K562 (cell line): ENCODE measurements at places on chromosomes 7 and 10.
A peak's percentile ranks its signal among the peaks of the same experiment; 100 is the strongest.

DNA sequence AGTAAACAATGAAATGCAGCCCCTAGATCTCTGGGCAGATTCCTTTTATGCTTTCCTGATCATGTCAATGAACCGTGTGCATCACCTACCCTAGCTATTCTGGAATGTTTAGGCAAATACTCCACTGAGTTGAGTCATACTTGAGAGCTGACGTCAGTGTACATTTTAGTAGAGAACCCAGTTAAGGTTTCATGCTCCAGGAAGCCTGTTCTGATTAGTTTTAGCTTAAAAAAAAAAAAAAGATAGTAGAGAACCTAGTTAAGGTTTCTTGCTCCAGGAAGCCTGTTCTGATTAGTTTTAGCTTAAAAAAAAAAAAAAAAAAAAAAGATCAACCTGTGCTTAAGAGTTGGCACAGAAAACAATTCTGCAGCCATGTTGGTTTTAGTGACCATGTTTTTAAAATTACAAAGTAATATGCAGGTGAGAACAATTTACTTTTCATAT, 3.7 kb upstream of the MCU start:
- DNase-seq, result peak; percentile 53

DNA sequence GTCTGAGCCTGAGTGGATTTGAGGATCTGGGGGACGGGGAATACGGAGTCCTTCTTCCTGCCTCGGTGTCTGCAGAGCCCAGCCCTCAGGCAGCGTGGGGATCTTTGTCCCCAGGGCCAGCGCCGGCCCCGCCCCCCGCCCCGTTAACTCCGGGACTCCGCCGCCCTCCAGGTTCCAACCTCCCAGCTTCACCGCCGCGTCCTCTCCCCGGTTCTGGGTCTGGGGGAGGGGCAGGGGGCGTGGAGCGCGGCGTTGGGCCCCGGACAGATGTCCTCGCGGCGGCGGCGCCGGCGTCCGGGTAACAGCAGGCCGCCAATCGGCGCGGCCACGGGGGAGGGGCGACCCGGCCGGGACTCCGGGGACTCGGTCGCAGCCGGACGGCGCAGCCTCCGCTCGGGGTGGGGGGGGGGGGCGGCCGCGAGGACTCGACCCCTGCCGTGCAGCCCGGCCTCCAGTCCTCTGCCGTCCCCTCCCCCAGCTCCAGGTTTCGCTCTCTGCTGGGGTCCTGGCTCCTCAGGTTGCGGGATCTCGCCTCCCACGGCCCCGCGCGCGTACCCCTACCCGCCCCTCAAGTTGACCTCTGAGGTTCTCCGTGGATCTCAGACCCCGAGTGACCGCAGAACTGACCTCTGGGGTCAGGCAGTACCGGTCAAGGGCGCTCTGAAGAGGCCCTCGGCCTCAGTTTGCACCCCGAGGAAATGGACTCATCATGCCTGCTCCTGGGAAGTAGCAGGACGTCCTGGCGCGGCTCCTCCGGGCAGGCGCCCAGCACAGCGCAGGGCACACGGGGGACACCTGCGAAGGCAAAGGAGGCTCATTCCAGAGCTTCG, 2.3 kb upstream of the ELFN1 start:
- no peak for DNase-seq

- DNase-seq, result peak; percentile 41
Measured at GRCh38 chr7:139181404-139181803, 49.6 kb upstream of the UBN2 start.

- no peak for DNase-seq
Measured at GRCh38 chr7:18140943-18141342, 113.3 kb upstream of the PRPS1L1 start.

DNA sequence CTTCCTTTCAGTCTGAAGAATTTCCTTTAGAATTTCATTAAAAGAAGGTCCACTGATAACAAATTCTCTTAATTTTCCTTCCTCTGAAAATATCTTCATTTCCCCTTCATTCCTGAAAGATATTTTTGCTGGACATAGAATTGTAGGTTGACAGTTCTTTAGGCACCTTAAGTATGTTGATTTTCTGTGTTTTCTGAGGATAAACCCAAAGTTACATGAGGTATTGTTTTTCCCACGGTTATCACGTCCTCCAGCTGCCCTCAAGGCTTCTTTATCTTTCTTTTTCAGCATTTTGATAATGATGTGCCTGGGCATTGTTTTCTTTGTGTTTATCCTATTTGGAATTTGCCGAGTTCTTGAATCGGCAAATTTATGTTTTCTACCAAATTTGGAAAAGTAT, 105.3 kb downstream of the ELFN1 start:
- no peak for DNase-seq

- no peak for DNase-seq
Measured at GRCh38 chr7:154287356-154287755, 235.2 kb downstream of the DPP6 start.

GRCh38 chr10:133442967-133443924, 10.5 kb upstream of the SCART1 start:
- no peak for DNase-seq

GRCh38 chr10:98427011-98427515, 12.1 kb upstream of the PYROXD2 start:
- DNase-seq, result no peak

DNA sequence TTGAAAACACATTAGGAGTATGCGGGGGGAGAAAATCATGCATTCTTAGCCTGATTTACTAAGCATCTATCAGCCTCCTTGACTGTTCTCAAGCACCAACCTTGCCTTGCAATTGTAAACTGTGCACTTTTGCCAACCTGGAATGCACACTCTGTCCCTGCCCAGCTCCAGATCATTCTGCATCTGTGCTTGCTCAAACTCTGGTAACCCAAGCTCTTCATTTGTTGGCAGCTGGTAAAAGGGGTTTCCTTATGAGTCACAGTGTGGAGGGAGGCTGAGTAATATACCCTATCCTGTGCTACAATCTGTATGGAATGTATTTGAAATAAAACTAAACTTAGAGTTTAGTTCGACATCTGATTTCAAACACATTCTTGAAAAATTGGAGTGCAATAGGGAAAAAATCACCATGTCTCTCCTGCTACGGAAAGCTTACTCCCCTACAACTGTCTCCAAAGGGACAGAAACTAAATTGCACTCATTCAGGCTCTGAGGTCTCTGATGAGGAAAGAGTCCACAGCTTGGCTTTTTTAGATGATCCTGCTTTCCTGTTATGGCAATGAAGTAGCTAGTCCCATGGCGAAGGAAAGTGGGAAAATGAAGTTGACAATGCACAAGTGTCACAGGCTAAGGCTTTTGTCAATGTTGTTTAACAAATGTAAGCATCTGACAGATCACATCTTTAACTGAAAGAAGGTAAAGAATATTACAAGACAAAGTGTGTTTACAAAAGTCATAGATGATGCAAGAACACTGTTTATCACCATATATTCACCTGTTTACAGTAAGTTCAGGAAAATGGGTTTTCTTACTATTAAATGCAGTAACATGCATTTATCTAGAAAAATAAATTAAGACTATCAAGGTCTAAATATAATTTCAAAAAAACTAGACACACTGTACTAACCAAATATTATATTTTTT, 61.9 kb downstream of the TES start:
- DNase-seq, result no peak

DNA sequence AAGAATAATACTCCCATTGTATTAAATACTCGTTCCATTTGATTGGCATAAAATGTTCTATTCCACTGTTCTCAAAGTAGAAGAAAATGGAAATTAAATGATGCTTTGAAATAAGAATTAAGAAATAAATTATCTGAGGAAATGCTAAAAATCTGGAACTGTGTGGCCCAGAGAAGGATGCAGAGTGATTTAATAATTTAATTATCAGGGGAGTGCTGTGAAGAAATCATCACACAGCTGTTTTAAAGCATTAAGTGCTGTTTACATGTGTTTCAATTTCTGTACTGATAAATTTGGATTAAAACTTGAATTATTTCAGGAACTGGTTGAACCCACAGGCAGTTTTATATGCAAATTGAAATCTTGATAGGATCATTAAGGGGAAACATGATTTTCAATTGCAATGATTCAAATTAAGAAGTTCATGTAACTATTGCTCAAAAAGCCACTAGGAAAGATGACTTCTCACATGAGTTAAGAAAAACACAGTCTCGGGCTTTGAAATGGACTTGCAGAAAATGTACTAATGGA, 56.3 kb downstream of the COL28A1 start:
- no peak for DNase-seq

- DNase-seq, result no peak
Measured at GRCh38 chr10:74079936-74080590, 70.6 kb downstream of the AP3M1 start.

DNA sequence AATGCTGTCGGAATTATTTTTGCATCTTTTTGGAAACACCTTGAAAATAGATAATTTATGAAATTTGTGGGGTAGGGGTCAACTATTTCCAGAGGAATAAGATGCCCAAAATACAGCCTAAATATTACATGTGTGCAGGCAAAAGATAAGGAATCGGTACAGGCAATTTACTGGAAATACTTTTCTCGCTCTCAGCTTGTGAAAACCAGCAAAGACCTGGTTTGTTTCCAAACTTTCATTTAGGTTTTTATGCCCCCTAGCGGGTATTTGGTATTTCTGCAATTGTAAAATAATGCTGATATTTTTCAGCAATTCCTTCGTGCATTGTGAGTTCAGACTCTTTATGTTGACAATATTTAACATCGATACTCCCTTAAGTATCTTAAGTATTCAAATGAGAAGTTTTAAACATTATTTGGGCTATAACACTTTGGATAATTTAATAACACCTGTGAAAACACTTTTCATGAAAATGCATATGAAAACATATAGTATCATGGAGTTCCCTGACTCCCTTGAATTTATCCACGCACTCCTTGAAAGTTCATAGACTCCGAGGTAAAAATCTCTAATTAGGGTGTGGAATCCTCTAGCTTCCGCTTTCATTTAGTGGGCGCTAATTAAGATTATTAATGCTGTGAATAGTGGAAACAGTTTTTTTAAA, 132.4 kb downstream of the TSPAN12 start:
- peak; percentile 35 for DNase-seq

DNA sequence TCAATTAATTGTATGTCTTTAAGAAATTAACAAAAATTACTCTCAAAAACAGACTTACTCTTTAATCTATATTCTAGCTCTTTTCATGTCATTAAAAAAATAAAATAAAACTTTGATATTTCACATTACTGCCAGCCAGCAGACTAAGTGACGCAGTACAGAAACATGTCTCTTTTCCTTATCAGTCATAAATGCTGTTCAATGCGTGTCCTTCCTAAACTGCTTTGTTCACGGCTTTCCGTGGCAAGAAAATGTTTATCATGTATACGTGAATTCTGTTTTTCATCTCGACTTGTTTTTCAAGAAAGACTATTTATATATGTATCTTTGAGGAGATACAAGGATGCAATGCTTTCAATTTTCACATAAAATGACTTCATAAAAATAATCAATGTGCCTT, 182.4 kb downstream of the DOCK4 start:
- no peak for DNase-seq

DNA sequence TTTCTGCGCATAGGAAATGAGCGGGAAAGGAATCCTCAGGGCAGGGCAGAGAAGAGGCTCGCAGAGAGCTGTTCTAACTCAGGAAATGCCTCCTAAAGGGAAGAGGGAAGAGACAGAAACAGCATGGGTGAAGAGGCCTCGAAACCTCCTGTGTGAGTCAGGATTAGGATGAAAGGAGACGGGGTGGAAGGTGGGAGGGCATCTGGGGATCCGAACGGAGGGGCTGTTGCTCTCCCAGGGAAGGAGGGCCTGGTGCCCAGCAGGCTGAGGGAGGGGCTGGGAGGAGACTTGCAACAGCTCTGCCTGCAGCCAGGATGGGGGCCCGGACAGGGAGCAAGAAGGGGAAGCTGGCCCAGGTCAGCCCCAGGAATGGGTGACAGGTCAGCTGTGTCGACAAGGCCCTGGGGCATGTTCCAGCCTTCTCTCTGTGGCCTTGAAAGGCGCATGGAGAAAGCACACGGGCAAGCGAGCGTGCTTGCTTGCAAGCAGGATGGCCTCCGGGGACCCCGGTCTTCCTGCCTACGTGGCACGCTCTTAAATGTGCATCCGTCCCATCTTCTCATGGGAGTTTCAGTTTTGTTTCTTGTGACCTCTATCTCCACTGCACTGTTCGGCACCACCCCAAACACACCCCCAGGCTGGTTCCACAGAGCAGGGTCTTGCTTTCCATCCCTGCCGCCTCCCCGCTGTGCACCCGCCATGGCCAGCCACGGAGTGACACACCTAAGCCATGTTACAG, 63.5 kb downstream of the HIPK2 start:
- DNase-seq, result no peak

GRCh38 chr7:103928581-103928980, 60.9 kb downstream of the RELN start:
- DNase-seq, result no peak

DNA sequence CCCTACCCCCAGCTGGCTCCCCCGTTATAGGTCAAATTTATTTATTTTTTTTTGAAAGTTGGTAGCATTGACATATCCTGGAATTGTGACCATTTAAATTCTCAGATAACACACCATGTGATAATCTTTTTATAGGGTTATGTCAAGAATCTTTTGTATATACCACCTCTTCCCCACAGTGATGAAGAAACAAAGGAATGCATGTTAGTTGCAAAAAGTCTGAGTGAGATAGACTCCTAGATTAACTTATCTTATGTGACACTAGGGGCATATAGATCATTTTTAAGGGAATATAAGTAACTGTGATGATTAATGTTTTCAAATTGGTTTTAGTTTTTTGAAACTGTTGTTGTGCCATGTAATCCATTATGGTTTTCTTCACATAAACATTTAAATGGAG, 68.3 kb downstream of the MLLT10 start:
- DNase-seq, result no peak

- DNase-seq, result no peak
Measured at GRCh38 chr7:2203766-2204300, 28.9 kb downstream of the MAD1L1 start.

DNA sequence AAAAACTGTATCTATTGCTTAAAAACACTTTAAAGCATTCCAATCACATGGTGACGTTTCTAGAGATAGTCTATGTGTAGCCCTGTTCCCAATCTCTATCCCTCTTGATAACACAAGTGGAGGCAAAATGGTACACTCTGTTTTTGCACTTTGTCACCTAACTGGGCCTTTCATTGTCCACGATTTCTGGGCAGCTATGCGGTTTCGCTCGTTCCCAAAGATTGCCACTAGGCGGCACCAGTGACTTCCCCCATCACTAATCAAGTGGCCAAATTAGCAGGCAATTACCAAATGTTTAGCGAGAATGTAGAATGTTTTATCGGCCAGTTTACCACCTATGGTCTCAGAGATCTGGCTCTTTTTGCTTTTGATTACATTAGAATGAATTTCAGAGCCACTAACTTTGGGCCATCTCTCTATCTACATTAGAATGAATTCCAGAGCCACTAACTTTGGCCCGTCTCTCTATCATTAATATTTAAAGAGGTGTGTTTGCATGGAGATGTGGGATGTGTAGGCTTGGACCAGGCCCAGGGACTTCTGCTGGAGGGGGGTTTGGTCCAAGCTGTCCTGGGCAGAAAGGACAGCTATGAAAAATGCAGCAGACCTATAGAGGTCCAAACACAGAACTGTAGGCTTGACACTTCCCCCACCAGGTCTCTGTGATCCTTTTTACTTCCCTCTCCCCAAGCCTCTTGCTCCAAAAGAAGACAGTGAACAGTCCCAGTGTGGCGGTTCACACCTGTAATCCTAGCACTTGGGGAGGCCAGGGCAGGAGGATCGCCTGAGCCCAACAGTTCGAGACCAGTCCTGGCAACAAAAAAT, 90.1 kb downstream of the EPC1 start:
- DNase-seq, result peak; percentile 69
